ENCODE measurements at places on chromosomes 2 and 18.

GRCh38 chr2:133362061-133362476 is 206.2 kb downstream of the NCKAP5 start:
- DNase-seq = peak; percentile 56

DNA sequence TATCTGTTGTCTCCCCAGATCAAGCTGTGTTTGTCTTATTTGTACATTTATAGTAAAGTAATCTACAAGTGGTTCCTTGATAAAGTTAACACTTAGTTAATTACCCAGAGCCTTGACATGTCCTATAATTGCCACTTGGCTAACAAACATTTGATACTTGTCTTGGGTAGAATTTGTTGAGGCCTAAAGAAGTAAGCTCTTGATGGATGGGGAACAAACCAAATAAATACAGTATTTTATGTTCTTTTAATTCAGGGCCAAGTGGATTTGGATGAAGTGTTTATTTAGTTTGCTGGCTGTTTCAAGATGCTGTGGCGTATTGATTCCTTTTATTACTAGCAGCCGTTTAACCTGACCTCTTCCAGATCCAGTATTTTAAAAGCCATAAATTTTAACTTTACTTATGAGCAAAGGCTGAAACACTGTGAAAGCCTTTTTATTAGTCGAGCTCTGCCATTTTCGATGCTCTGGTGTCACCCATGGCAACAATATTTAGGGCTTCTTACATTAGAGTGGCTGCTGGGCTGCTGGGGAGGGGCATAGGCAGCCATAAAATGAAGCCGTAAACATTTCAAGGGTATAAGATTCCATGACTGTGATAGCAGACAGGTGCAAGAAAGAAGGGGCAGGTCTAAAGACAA is 401.6 kb upstream of the NRP2 start:
- no peak for DNase-seq

- DNase-seq = peak; percentile 43
These were observed at the start of gene CMPK2 for GRCh38 chr2:6865346-6866274. CMPK2 (minus strand) TSS chr2:6865907; CDS start chr2:6865696, 211 bp downstream.

- DNase-seq = no peak
These were observed 37.0 kb downstream of the STK39 start for GRCh38 chr2:168210216-168210894.

DNA sequence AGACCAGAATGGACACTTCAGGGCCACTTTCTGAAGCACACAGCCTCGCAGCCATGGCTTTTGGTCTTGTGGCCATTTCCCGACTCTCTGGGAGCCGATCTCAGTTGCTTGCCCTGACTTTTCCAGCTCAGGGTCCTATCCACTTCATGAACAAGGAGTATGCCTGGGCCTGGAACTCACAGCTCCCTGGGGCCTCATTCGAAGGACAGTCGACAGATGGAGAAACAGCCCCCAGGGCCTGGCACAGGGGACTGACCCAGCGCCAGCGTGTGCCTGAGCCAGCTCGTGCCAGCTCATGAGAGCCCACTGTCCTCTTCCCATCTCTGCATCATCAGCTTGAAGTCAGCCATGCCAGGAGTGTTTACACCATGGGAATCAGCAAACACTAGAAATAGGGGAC is 134.6 kb upstream of the GPC1 start:
- DNase-seq = no peak

DNA sequence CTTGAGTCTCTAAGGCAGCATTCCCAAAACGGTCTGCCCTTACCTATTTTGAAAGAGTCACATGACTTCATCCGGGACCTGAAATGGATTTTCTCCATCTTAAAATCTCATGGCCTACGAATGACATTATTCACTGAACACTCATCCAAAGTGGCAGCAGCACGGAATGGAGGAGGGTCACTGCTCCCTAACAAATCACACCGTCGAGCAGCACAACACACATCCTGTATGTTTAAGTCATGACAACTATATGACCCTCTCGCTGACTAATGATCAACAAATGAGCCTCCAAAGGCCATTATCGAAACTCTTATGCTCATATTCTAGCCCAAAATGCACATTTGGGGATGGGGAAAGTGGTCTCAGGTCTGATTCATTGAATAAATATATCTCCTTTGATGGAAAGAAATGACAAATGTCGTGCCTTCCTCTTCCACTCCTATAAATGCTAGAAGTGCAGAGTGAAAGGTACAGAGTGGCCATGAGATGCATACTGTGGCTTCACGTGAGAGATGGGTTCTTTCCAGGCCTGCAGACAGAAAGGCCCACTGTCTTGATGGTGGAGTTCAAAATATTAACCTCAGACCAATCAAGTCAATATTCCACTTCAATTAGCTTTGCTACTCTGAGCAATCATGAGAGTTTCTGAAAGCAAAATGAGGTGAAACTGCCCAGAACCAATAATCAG is 70.8 kb downstream of the C2orf76 start:
- DNase-seq = no peak

DNA sequence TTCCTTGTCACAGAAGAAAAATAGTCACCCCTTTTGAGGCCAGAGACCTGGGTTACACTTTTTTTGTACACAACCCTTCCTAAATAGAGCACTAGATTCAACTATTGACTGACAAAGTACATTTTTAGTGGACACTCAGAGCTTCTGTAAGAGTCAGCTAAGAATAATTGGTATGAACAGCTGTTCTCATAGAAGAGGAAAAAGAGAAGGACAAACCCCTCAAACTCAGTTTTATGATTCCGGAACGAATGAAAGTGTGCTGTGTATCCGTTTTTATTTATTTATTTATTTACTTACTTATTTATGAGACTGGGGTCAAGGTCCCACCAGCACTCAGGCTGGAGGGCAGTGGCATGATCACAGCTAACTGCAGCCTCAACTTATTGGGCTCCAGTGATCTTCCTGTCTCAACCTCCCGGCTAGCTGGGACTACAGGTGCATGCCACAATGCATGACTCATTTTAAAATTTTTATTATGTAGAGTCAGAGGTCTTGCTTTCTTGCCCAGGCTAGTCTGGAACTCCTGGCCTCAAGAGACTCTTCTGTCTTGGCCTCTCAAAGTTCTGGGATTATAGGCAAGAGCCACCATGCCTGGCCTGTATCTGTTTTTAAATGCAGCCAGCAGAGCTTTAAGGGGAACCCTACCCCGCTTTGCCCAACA is 36.0 kb upstream of the FZD5 start:
- DNase-seq = peak; percentile 26

DNA sequence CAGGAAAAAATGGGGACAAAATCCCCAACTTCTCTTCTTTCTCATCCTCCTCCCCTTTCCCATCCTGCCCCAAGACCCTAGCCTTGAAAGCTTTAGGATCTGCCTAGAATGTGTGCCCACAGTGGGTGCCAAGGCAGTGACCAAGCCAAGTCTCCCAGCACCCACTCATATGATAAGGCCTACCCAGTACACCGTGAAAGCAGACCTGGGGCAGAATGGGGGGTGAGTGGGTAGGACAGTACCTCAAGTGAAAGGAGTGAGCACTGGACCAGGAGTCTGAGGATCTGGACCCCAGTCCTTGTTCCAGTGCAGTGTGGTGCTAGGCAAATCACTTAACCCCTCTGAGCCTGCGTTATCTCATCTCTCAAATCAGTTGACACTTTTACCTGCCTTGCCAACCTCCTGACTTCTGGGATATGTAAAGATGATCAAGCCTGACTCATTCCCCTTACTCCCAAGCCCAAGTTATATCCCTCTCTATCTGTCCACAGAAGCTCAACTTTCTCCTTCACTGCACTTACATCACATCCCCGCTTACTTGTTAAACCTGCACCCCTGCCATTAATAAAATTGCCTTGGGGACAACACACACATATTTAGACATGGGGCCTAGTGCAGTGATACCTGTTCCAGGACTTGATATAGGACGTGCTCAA is 109.7 kb downstream of the ATL2 start:
- DNase-seq = no peak

- DNase-seq = no peak
These were observed 150.3 kb downstream of the NDUFA10 start for GRCh38 chr2:239874636-239875356.

DNA sequence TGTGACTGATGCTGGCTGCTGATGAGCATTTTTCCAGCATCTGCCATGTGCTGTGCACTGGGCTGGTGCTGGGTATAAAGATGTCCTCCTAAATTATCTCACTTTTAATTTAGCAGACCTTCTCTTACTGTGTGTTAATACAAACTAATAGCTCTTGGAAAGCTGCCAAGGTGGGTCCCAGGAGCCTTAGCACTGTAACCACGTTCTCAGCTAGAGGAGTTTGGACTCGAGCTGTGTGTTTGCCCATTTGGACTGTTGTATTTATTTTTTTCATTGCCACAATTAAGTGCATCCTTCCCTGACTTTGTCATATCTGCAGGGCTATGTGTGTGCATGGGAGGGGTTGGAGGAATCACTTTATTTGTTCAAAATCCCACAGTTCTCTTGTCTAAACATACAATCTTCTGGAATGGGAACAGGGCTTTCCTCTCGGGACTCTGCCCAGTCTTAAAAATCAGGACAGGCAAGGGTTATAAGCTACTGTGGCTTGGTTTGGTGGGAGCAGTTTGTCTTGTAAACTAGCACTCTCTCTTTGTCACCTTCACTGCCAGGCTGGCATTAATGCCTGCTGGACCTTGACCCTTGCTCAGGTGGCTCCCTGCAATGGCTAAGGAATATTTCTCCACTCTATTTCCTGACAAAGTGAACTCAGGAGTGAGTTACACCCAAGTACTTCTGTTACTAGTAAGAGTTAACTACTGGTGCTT is 129.7 kb upstream of the MGAT5 start:
- DNase-seq = no peak

GRCh38 chr2:5021136-5021535 is 671.0 kb upstream of the SOX11 start:
- no peak for DNase-seq

DNA sequence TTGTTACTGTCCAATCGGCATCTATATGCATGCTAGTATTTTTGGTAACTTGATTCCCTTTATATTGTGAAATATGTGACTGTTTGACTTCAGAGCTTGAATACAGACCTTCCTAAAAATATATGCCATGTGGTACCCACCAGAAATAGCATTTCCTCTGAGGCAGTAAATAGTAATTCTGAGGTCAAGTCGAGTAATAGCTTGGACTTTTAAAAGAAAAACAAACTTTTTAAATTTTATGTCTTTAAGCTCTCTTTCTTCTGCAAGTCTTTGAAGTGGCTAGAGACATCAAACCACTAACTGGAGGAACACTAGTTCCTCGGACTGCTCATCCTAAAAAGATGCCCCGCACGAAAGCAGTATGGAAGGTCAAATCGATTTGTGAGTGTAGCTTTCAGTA is 396.8 kb upstream of the SLC14A2 start:
- no peak for DNase-seq

- DNase-seq = peak; percentile 59
These were observed 8.9 kb upstream of the PDE1A start for GRCh38 chr2:182435754-182436153.

- DNase-seq = peak; percentile 22
These were observed 232.7 kb downstream of the TRIB2 start for GRCh38 chr2:12949406-12949805.

GRCh38 chr2:202542142-202542541 is 92.6 kb upstream of the FAM117B start:
- DNase-seq = no peak

DNA sequence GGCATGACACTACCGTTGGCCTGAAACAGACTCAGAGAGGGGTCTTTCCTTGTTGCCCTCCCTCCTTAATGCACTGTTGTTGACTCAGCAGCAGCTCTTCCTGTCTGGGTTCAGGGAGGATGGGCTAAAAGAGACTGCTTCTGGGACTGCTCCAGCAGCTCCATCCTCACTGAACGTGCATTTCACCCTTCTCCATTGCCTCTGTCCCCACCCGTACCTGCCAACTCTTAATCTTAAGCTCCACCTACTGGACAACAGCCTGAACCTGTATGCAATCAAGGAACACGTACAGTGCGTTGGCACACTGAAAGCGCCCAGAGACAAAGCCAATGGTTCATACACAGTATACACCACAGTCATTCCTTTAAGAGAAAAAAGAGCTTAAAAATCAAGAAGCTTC is 230.8 kb upstream of the RAB6C start:
- no peak for DNase-seq

DNA sequence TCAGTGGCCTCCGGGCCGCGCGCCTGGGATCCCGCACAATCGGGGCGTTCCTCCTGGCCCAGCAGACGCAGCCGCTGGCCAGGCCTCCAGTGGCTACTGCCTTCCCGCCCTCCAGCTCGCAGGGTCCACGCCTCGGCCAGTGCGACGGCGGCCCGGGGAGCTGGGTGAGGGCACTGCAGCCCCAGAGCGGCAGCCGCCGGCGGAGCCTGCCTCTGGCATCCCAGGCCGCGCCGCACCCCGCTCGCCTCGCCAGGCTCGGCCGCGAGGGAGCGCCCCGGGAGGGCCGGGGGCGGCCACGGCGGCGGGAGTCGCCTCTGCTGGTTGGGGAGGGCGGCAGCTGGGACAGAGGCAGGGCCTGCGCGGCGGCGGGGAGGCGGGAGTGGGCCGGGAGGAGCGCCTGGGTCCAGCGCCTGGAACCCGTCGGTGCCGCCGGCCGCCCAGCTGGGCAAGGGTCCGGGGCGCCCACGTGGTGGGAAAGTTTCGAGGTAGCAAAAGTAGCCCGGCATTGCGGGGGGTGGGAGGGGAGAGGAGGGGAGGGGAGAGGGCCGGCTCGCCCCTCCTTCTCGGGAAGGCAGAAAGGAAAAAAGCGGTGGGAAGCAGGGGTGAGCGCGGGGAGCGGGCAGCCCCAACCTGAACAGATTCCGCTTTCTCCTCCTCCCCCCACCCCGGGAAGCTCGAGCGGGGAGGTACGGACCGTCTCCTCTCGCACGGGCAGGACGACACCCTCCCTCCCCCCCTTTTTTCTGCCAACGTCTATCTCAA is 1.5 kb upstream of the INHBB start:
- DNase-seq = no peak

GRCh38 chr2:71154798-71155197 is 24.4 kb downstream of the MPHOSPH10 start:
- DNase-seq = no peak

GRCh38 chr2:217875138-217875537 is 127.7 kb downstream of the TNS1 start:
- DNase-seq = peak; percentile 13

DNA sequence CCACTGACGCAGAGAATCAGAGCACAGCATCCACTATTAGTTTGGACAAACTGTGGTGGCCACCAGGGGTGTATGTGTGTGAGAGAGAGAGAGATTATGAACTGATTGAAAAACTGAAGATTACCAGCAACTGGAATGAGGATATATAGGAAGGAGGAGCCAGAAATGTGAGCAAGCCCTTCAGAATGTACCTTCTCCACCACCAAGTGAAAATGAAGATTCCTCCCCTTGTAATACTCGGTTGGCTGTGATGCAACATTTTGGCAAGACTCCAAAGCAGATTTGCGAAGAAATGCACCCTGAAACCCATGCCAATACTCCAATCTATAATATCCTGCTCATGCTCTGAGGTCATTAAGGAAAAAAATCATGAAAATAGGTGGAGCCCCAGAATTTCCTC is 121.2 kb upstream of the SLC35G4 start:
- peak; percentile 85 for DNase-seq

DNA sequence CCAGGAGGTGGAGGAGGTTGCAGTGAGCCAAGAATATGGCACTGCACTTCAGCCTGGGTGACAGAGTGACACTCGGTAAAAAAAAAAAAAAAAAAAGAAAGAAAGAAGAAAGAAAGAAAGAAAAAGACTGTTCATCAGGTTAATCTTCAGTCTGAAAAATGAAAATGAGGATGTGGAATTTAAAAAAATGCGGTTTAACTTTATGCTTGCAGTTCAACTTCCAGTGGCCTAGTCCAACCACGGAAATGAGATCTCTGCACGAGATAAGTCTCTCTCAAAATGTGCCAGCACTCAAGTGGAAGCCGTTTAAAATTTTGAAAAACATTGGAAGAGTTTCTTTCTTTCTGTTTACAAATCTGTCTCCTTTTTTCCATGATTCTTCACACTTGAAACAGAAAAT is 112.1 kb downstream of the DOCK10 start:
- DNase-seq = peak; percentile 14
